ENCODE measurements at places on chromosomes 7 and 10.
A peak's percentile ranks its signal among the peaks of the same experiment; 100 is the strongest.

GRCh38 chr10:121753726-121754476 lies 155.7 kb upstream of the FGFR2 start:
- peak; percentile 36 for DNase-seq

- no peak for DNase-seq
Measured at GRCh38 chr10:28661035-28661434, 16.3 kb upstream of the BAMBI start.

GRCh38 chr7:16404636-16405035 lies 16.7 kb downstream of the CRPPA start:
- no peak for DNase-seq

- no peak for DNase-seq
Measured at GRCh38 chr10:125538947-125539731, 143.8 kb downstream of the TEX36 start.

- DNase-seq, result no peak
Measured at GRCh38 chr10:7400068-7400715, 10.6 kb downstream of the SFMBT2 start.

GRCh38 chr7:73901231-73901822 lies 40.4 kb downstream of the TMEM270 start:
- DNase-seq, result no peak

DNA sequence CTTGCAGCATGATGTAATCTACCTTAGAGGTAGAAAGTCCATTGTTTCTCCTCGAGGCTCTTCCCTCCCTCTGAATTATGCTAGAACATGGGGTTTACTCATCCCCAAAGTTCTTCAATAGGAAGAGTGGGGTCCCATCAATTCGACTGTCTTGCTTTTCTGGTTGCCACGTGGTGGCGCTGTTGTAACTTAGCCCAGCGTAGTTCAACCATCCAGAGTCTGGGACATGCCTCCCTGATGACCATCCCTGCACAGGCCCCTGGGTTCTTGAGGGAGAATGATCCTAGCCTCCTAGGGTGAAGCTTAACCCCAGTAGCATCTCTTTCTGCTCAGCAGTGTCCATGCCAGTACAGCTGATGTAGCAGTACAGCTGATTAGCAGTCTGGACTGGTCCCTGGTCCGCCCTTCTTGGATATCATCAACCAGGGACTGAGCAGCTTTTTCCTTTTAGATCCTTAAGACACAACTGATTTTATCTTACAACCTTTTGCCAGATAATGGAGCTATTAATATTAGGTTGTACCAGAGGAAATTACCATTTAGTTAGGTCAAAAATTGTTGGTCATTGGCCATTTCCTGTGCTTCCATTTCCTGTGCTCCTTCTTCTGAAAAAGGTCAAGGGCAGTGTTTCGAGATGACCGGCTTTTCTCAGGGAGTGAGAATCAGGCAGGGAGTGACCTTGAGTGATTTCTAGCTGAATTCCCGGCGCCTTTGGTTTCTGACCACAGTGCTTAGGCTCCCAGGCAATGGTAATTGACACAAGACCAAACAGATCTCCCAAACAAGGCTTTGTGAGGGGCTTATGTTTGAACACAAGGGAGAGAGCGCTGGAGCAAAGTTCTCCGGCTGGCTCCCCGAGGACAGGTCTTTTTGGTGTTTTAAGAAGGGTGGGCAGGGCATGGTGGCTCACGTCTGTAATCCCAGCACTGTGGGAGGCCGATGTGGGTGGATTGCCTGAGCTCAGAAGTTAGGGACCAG lies 65.4 kb downstream of the TACC2 start:
- DNase-seq, result peak; percentile 27

GRCh38 chr10:78436706-78437406 lies 403.2 kb downstream of the RPS24 start:
- DNase-seq, result no peak

DNA sequence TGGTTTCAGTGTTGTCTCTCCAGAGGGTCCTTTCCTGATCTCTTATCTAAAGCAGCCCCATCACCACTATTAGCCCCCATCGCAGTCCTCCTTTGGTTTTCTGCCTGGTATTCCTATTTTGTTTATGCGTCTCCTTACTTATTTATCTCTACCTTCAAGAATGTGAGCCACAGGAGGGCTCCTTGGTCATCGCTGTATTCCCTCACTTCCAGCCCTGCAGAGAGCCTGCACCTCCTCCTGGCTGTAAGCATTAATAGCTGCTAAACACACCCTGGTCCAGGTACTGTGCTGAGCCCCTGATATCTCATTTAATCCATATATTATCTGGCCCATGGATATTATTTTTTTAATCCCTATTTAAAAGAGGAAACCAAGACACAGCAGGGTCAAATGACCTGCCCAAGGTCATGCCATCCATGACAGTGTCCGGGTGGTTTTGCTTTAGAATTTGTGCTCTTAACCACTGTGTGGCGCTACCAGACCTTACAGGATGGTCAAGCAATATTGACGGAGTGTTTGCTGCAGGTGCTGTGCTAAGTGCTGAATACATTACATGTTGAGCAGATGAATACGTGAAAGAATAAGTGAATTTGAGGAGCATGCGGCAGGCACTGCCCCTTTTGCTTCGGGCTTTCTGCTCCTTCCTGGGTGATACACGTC lies 227.2 kb downstream of the ADAM12 start:
- peak; percentile 19 for DNase-seq

DNA sequence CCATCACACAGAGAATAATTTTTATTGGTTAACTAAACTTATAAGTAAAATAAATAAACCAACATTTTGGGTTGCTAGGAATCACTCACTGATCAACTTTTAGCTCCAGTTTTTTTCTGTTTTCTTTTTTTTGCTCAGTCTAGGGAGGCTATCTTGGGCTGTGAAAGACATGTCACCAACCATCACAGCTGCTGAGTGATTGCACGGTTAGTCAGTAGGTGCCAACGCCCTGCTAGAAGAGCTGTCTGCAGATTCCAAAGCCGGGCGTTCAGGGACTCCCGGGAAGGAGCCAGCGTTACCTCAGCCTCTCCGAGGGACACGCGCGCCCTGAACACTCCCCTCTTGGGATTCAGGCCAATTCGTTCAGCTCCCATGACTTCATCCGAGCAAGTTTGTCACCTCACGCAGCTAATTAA lies 604 bp upstream of the STAM start:
- DNase-seq, result no peak

DNA sequence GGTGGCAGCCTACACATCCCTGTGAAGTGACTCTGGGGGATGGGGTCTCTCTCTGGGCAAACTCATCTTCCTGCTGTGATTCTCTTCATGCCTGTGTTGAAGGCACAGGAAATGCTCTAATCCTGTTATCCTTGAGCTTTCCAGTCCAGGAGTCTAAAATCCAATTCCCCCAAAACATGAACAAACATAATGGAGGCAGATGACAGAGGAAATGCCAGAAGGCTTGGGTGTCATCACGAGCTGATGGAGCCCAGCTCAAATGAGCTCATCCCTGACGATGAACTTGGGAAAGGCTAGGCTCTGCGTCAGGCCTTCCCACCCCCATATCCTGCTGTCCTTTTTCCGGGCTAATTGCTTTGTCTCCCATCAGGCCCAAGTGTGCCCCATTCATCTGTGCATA lies 165.9 kb upstream of the PODXL start:
- no peak for DNase-seq

DNA sequence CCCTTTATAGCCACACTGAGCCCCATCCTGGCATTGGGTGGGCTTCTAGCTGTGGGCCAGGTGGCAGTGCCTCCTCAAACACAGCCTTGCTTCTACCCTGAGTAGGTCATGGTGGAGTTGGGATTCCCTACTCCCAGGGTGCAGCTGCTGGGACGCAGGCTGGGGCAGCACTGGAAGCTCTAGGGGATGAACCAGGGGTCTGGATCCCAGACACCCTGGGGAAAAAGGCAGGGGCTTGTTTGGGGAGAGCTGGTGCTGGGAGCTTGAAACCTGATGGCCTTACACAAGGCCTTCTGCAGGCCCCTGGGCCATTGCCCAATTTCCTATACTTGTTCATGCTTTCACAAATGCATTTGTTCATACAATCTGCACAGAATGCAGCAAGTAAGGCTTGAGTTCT lies 103.7 kb upstream of the CTBP2 start:
- DNase-seq, result no peak

DNA sequence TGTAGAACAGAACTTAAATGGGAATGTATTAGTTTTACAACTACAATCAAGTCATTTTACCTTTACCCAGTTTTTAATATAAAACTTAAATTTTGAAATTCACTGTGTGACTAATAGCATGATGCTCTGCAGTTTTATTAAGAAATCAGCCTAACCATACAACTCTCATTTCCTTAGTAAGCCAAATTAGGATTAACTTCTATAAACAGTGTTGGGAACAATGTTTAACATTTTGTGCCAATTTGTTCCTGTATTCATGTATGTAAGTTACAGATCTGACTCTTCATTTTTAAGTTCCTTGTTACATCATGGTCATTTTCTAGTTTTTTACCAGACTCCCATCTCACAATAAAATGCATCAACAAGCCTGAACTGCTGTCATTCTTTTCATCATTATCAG lies 209.8 kb downstream of the ZEB1 start:
- DNase-seq, result no peak

Measured in NAMALWA (cell line).